ENCODE measurements at places on chromosomes 11 and 22.

DNA sequence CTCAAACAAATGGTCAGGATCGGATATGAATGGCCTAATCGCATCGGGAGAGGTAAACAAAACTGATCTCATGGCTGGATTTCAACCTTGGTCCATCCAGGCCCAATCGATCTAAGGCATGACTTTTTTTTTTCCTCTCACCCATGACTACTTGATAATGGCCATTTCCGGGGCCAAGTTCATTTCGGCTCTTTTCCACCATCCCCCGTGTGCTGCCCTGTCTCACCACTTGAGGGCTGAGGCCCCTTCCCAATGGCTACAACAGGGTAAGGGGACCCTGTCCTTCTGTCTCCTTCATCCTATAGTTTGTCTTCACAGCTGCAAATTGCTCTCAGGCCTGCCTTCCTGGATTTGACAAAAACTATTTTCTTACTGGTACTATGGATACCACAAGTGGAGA is 26.7 kb downstream of the GRAP2 start:
- DNase-seq: no peak

DNA sequence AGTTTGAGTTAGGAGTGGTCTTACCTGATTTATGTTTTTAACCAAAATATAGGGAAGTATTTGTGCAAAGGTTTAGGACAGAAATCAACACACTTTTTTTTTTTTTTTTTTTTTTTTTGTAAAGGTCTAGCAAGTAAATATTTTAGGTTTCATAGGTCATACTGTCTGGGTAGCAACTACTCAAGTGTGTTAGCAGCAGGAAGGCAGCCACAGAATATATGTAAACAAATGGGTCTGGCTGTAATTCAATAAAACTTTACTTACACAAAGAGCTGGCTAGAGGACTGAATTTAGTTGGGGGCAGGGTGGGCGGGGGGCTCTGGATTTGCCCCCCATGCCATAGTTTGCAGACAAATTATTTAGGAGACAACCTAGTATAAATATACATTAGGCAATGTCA is 510.4 kb downstream of the NELL1 start:
- DNase-seq: no peak

DNA sequence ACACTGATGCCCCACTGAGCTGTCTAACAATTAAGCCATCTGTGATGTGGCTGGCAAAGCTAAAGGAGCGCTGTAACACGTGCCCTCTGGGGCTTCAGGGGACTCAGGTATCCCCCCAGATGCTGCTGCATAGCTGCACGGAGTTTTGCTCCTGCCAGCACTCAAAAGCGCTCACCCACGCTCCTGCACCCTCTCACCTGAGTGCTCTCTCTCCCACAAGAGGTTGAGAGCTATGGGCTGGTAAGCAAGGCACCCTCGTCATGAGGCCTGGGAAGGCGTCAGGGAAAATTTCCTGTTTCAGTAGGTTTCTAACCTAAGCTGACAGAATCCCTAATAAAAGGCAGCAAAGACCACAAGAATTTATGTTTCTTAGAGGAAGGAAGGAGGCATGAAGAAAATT is 850.3 kb downstream of the OPCML start:
- no peak for DNase-seq

- DNase-seq: no peak
Observed at GRCh38 chr11:111456086-111456858, 55.9 kb downstream of the BTG4 start.

GRCh38 chr11:83157594-83158356 is 844 bp downstream of the PCF11 start:
- DNase-seq: peak; percentile 59

- no peak for DNase-seq
Observed at GRCh38 chr11:57340039-57340615, 2.0 kb downstream of the P2RX3 start.

DNA sequence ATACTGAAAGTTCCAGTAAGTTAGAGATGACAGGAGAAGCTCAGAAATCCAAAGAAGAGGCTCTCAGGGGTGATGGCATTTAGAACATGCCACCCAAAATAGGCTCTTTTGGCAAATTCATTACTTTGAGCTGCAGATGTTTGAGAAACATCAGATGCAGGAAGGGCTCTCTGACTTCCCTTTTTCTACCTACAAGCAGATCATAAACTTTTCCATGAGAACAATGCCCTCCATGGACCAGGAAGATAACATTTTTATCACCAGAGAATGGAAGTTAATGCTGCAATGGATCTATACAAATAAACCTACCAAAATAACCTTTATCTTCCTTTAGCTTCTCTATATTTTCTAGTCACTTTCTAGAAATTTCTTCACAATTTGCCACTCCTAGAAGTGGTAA is 32.7 kb upstream of the FAR1 start:
- DNase-seq: no peak

- peak; percentile 63 for DNase-seq
Observed at GRCh38 chr11:114183044-114183511, 113.1 kb upstream of the NNMT start.

- DNase-seq: no peak
Observed at GRCh38 chr11:132008872-132009271, 638.5 kb downstream of the NTM start.

DNA sequence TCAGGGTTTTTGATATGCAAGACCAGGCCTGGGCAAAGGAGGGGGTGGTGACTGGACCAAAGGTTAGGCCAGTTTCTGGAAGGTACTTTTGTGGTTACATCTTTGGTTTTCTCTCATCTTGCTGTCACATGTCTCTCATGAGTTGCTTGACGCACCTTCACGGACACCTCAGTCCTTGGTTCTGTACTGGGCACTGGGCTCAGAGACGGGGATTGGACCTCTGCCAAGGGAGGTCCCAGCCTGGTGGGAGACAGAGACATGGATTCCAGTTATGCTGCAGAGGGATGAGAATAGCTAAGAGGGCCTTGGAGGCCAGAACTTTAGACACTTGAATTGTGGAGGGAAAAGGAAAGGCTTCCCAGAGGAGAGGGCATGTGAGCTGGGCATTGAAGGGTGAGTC is 1.7 kb downstream of the USP35 start:
- no peak for DNase-seq

GRCh38 chr11:3148255-3148989 is 16.7 kb downstream of the OSBPL5 start:
- DNase-seq: no peak

DNA sequence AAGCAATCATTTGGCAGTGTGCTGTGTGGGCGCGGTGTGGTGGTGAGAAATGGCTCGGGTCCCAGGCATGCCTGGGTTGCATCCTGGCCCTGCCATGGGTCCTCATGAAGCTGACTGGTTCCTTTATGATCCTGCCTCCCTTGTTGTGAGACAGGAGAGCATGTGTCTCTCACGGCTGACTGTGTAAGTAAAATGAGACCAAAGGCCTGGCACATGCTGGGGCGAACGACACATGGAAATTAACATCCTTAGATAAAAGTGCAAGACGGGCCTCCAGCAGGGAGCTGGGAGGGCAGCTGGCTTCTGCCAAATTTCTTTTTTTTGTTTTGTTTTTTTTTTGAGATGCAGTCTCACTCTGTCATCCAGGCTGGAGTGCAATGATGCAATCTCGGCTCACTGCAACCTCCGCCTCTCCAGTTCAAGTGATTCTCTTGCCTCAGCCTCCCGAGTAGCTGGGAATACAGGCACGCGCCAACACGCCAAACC is 9.4 kb upstream of the FBLN1 start:
- no peak for DNase-seq

DNA sequence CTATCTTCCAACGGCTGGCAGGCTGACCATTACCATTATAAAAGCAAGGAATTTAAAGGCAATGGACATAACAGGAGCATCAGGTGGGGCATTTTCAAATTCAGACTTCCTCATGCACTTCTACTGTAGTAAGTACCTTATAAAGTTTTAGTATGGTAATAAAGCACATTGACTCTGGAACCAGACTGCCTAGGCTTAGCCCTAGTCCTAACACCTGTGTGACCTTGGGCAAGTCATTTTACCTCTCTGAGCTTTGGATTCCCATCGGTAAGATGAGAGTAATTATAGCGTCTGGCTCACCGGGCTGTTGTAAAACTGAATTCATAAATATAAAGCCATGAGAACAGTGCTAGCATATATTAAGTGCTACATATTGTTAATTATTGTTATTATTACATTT is 69.2 kb upstream of the OLFML1 start:
- no peak for DNase-seq

DNA sequence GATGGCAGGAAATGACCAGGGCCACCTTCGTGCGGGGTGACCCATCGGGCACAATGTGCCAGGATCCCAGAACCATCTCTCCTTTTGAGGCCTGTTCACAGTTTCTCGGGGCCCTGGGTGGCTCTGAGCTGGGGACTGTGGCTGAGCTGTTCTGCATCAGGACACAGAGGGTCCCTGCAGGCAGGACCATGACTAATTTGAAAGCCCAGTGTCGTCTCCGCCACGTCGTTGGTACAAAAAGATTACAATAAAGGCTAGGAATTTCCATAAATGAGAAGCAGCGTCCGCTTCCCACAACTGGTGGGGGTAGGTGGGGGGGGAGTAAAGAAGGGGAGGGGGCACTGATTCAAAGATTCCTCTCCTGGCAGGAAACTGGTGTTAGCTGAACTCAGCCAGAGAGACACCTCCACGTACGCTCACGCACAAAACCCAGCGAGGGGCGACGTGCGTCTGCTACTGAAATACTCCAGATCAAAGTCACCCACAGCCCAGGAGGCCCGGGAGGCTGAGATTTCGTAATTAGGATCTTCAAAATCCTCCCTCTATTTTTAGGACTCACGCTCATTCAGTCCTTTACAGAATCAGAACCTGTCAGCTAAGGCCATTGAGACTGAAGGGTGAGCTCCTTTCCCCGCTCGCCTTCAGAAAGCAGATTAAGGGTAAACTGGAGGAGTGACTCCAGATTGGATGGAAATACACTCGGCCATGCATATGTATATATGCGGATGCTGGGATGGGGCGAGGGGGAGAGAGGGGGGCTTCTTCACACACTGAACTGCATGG is 11.0 kb downstream of the MN1 start:
- DNase-seq: no peak

DNA sequence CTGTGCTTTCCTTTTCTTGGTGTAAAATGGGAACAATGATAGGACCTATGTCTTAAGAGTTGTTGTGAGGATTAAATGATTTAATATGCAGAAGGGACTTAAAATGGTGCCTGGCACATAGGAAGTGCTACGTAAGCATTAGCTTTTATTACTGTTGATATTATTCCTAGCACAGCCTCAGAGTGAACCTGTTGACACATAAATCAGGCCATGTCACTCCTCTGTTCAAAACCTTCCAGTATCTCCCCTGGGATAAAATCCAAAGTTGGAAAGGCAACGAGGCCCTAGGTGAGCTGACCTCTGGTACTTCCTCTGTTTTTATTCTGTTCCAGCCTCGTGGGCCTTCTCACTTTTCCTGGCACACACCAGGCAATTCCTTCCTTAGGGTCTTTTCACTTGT is 108.8 kb upstream of the CADM1 start:
- DNase-seq: no peak

DNA sequence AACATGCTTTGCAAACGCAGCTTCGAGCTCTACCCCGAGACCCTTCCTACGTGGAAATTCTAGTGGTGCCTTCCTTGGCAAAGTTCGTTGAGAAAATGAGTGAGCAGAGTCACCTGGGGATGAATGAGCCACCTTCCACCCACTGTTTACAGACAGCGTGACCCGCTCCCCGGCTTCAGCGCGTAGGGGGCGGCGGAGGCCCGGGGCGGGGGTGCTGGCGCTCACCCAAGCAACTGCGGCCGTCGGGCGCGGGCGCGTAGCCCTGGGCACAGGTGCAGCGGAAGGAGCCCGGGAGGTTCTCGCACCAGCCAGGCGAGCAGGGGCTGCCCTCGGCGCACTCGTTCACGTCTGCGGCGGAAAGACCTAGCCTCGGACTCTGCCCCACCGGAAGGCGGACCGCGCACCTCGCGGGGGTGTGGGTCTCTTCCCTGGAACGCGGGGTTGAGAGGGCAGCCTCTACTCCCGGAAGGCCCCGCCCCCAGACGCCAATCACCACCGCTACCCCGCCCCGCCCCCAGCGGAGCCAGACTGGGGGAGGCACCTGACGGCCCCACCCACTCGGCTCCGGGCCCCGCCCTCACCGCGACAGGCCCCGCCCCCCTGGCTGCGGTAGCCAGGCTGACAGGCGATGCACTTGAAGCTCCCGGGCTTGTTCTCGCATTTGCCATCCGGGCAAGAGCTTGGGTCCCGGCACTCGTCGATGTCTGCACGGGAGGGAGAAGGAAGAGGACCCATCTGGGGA is 11.8 kb downstream of the LTBP3 start:
- DNase-seq: peak; percentile 98

DNA sequence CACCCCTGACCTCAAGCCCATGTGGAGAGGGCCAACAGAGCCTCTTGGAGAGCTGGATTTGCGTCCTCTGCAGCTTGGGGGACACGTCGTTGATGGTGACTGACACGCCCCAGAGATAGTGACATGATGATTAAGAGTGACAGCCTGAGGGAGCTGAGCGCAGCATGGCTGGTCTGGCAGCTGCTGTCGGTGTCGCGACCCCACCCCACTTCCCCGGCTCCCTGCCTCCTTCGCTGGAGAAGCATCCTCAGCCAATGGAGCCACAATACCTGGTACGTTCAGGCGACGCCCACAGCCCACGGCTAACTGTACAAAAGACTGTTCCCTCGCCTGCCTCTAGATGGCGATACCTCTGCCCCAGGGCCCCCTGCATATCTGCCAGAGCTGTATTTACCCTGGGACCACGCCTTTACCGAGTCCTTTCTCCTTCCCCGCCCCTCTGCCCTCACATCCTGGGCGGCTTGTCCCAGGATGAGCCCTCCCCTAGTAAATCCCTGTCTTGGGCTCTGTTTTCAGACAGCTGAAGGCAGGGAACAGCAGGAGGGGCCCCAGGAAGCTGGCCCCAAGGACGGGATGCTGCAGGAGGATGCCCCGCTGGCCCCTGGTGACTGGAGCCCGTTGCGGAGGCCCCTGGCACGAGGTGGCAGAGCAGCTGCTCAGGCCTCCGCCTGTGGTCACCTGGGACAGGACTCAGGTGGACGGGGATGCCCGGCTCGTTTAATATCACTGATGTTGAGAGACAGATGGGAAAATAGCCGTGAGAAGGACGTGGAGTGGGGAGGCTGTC is 90.6 kb downstream of the RPS6KA4 start:
- DNase-seq: peak; percentile 78

GRCh38 chr22:43440556-43440955 is 28.7 kb downstream of the MPPED1 start:
- no peak for DNase-seq

DNA sequence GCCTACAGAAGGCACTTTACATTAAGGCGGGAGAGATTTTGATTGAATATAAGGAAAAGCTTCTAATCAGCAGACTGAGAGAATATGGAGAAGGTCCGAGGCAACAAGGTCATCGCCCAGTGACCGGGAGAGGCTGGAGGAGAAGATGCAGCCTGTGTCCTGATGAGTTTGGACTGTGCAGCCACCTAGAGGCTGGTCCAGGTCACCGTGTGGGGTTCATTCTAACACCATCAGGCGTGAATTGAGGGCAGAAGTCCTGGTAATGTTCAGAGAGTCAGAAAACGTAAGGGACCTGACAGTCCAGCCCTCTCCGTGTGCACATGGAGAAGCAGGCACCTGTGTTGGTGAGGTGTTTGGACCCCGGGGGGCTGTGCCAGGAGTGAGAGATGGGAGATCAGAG is 102.7 kb downstream of the FEZ1 start:
- no peak for DNase-seq
